ENCODE measurements at places on chromosomes 7 and 10.

DNA sequence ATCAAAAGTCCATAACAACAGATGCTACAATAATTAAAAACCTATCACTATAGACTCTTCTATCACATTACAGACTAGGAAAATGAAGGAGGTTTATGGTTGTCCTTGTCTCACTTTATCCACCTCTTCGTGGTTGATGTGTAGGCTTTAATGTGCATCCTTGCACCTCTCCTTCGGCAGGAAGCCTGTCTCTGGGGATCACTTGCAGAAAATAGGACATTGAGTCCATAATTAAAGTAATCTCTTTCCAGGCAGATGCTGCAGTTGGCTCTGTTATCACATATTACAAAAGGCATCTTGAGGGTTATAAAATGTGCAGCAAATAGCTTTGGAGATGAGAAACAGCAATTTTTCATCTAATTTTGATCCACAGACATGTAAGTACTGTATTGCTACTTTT, 168.4 kb downstream of the RELN start:
- no peak for DNase-seq

DNA sequence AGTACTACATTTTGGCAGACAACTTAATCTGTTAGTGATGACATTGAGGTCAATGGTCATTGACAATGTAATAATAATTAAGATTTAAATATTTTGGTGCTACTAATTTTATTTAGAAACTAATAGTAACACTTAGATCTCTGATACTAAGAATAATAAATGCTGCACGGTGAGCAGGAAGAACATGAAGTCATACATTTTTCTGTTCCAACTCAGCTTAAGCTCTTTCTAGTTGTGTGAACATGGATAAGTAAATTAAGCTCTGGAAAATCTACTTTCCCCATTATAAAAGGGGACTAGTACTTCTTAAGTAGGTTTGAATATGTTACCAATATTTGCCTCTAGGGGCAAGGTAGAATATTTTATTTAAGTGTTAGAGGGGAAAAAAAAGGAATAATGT, 65.9 kb upstream of the MEOX2 start:
- DNase-seq, result no peak

DNA sequence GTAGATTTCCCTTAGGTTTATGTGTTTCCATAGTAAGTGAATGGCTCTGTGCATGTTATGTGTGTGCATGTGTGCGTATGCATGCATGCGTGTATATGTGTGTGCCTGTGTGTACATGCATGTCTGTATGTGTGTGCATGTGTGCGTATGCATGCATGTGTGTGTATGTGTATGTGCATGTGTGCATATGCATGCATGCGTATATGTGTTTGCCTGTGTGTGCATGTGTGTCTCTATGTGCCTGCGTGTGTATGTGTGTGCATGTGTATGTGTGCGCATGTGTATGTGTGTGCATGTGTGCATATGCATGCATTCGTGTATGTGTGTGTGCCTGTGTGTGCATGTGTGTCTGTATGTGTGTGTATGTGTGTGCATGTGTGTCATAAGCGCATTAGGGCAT, 98.8 kb upstream of the AGBL3 start:
- no peak for DNase-seq

DNA sequence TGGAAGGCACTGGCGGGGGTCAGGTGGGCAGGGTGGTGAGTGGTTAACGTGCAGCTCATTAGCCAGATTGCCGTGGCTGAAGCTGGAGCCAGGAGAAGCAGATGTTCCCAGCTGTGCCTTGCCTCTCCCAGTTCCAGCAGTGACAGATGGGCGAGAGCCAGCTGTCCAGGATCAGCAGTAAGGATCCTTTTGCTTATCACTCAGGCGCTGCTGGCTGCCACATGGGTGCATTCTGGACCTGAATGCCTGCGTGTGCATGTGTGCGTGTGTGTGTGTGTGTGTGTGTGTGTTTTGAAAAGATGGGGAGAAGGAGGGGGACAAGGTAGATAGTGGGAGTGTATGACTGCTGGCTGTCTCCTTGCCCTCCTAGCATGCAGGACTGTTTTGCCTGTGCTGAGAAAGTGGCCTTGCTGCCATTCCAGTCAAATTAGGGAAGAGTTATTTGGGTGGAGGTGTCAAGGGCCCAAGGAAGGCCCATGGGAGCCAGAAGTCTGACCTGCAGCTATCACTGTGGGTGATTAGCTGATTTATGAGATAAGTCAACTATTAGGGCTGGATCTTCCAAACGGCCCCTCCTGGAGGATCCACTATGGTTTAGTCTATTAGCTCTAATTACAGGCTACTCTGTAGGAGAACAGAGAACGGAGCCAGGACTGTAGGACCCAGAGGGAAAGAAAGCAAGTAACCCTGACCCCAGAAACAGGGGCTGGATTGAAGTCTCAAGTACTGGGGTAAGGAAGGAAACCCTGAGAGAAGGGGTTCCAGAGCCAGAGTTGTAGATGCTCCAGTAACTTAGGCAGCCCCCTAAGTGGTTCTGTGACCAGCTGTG, 3.3 kb downstream of the EPHA1 start:
- DNase-seq, result no peak

- DNase-seq, result peak; percentile 57
Observed at GRCh38 chr10:103745341-103746247, 109.8 kb downstream of the SH3PXD2A start.

DNA sequence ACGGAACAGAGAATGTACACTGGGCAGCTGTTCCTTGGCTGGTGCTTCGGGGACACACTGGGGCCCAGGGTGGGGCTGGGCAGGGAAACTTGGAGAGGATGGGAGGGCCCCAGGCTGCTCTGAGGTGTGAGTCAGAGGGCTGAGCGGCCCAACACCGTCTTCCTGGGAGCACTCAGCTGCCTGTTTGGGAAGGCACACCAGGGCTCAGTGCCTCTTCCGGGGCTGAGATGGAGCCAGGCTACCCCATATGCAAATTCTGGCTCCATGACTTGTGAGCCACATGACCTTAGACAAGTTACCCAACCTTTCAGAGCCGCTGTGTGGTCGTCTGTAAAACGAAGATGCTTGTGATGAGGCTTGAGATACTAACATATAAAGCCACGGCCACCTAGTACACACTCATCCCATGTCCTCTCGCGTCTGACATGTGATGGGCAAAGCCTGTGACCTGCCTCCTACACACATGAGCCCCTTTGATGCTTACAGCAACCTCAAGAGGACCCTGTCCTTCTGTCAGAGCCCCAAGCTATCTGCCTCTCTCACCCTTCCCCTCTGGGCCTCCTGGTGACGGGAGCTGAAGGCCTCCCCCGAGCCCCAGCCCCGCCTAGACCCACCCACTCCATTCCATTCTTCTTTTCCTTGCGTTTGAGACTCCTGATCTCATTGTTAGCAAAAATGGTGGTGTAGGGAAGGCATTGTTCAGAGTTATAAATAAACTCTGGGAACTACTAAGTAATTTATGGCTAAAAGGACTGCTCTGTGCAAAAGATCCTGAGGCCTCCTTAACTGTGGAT, 26.1 kb downstream of the KLRG2 start:
- no peak for DNase-seq

- DNase-seq, result no peak
Observed at GRCh38 chr10:74799721-74800221, 26.6 kb upstream of the KAT6B start.

GRCh38 chr10:131739206-131739605, 161.6 kb upstream of the PPP2R2D start:
- DNase-seq, result no peak

DNA sequence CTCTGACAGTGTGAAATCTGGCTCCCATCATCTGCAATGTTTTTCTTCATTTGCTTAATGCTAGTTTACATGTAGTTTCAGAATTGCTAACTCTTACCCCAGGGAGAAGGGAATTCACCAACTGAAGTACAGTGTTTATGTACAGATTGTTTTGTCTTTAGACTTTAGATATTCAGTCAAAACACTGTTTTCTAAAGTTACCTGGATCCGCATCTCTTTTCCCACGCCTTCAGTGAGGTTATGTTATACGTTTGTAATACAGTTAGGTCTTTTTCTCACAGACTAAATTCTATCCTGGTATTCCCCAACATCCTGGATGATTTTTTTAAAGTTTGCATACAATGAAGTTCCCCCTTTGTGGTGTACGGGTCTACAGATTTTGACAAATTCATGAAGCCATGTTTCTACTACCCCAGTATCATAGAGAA, 3.2 kb upstream of the LYZL1 start:
- DNase-seq, result no peak

DNA sequence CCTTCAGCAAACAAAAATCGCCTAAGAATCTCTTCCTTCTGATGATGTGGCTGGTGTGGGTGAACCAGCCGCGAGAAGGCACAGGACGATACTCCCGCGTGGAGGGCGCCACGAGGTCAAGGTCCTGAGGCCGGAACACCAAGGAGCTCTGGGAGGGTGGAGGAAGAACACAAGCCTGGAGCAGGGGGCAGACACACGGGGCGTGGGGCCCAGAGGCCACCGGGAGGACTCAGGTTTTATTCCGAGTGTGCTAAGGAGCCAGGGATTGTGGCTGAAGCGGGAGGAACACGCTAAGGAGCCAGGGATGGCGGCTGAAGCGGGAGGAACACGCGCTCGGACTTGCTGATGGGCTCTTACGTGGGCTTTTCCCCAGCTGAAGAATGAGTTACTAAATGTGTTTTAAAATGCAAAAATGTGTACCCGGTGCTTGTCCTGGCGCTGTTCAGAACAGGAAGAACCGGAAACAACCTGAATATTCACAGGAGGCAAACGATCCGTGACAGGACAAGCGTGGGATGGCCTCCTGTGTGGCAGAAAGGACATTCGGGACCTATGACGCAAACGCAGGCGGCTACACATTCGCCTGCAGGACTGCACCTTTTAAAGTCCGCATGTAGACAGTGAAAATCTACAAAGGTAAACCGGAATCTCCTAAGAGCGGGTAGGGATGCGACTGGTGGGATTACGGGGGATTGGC, 64.0 kb downstream of the MAD1L1 start:
- no peak for DNase-seq

DNA sequence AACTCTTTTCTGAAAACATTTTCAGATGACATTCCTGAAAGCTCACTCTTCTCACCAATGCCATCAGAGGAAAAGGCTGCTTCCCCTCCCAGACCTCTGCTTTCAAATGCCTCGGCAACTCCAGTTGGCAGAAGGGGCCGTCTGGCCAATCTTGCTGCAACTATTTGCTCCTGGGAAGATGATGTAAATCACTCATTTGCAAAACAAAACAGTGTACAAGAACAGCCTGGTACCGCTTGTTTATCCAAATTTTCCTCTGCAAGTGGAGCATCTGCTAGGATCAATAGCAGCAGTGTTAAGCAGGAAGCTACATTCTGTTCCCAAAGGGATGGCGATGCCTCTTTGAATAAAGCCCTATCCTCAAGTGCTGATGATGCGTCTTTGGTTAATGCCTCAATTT, 16.5 kb downstream of the ANLN start:
- DNase-seq, result no peak

DNA sequence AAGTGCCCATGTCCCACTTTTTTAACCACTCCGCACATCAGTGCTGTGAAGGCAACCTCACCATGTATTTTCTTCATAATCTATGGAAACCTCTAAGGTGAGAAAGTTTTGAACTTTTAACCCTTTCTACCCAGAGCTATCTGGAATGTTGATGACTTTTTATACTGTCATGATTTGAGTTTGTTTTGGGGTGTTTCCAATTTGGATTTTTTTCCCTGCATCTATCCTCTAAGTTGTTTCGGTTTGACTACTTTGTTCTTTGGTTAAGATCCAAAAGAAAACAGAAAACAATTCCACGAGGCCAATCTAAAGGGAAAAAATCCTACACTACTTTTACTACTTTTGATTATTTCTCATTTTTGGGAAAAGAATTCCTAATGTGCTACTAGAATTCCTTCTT, 279.7 kb downstream of the USP6NL start:
- no peak for DNase-seq

DNA sequence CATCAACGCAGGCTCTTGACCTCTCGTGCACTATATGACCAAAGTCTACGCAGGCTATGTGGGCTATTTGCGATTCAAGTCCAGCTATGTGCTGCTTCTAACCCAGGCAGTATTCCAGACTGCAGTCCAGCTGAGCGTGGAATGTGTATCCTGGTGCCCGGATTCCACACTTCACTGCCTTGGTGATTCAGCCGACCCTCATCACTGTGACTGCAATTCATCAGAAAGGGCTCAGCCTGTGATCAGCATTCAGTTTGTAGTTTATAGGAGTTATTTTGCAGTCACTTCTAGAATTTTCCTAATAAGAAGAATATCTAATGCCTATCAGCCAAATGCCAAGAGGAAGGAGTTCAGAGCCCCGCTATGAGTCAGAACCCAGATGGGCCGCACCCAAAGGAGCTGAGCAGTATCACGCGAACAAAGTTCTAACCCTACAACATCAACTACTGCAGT, 119.8 kb upstream of the LANCL2 start:
- no peak for DNase-seq

GRCh38 chr10:125213541-125214282, 53.3 kb upstream of the CTBP2 start:
- no peak for DNase-seq

GRCh38 chr7:147044941-147045340, 928.3 kb downstream of the CNTNAP2 start:
- no peak for DNase-seq

- DNase-seq, result no peak
Observed at GRCh38 chr10:121291823-121292222, 306.4 kb downstream of the FGFR2 start.

DNA sequence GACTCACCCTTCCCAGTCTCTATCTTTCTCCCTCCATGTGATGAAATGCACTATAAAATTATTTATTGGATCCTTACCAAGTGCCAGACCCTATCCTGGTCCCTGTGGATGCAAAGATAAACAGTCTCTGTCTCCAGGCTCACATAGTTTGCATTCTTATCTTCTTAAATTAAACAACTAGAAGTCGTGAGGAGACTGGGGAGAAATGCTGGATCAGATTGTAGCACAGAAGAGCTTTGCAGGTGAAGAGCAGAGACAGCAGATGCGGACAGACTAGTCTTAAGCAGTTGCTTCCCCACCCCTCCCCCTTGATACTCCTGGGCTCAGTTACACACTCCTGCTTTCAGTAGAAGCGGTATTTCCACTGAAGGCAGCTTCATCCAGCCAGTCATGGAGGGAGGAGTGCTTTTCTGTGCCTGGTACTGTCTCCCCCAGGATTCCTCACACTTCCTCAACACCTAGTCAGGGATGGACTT, 20.8 kb upstream of the CDK1 start:
- DNase-seq, result no peak

GRCh38 chr10:132850246-132850645, 64.3 kb upstream of the NKX6-2 start:
- no peak for DNase-seq

- DNase-seq, result no peak
Observed at GRCh38 chr10:29012926-29013554, 275.8 kb upstream of the LYZL1 start.

GRCh38 chr10:97960269-97961056, 70.0 kb downstream of the CRTAC1 start:
- no peak for DNase-seq

DNA sequence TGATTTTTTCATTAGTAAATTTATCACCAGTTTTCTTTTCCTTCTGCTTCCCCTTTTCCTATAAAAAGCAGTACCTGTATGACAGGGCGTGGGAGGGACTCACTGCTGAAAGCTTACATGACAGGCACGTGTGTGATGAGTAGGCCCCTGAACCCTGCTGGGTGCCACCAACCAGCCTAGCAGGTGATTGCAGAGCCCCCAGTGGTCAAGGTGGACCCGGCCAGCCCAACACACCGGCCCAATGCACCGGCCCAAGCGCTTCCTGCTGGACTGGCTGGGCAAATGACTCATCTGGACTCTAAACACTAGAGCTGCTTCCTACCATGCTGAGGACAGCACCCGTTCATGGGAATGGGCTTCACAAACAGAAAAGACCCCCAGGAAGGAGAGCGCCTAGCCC, 89.8 kb upstream of the TMEM72 start:
- DNase-seq, result no peak
